ENCODE measurements at places on chromosomes 1 and 21.

GRCh38 chr1:56160773-56161315 is 418.5 kb downstream of the PLPP3 start:
- no peak for DNase-seq

- DNase-seq: peak; percentile 39
These were observed 158.2 kb downstream of the TGFBR3 start for GRCh38 chr1:91727763-91728162.

- no peak for DNase-seq
These were observed 21.9 kb downstream of the FMO2 start for GRCh38 chr1:171206978-171207355.

DNA sequence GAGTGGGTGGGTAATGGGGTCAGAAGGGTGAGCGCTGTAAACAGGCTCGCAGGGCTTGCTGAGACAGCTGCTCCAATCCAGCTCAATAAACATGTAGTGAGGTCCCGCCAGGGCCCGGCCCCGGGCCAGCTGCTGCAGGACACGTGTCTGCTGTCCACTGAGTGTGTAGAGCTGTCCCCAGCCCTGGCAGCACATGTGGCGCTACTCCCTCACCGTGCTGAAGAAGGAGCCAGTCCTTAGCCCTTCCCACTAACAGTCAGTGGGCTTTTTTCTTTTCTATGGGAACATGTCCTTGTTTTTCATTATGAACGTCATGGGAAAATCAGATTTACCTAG is 78.9 kb upstream of the C1orf174 start:
- DNase-seq: no peak

GRCh38 chr1:115457289-115457688 is 119.2 kb upstream of the NGF start:
- no peak for DNase-seq

- no peak for DNase-seq
These were observed 16.1 kb downstream of the NAV1 start for GRCh38 chr1:201554789-201555592.

DNA sequence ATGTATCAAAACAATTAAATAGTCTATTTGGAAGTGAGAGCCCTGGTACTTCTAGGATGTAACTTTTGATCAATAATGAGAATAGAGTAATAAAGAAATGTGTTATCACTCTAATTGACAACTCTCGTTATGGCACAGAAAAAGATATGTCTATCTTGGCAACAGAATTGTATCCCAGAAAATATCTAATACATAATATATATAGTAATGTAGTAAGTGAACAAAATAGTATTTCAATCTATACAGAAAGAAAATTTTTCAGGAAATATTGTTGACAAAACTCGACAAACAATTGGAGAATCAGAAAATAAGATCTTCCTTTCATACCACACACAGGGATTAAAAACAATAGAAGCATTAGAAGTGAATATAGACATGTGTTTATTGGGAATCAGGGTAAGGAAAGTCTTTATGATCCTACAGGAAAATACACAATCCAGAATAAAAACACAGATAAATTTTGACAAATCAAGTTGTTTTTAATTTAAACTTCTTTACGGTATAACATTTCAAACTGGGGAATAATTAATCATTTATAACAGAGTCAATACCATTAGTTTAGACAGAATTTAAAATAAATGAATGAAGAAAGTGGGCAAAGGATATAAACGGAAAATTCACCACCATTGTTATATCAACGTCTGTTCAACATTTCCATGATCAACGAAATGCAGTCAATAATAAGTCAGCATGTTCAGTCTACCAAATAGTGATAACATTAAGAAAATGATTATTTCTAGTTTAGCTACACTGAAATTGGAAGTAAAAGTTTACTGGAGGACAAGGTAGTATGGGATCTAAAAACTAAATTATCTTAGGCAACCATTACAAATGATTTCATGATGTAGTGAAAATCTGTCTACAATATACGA is 1526.5 kb upstream of the TPTE start:
- peak; percentile 37 for DNase-seq

DNA sequence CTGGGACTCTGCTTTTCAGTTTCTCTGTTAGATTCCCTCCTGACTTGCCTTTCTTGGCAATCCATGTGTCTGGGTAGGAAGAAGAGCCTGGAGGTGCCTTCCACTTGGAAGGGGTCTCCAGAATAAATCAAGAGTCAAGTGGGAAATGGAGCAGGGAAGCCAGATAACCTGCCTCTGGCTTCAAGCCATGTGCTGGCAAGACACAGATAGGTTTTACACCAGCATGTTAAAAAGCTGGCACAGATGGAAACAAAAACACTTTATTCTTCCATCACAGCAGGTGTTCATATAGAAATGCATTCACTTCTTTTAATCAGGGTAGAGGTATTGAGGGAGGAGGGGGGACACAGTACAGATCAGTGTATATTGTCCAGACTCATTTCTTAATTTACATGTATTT is 356.9 kb upstream of the RUNX1 start:
- no peak for DNase-seq

DNA sequence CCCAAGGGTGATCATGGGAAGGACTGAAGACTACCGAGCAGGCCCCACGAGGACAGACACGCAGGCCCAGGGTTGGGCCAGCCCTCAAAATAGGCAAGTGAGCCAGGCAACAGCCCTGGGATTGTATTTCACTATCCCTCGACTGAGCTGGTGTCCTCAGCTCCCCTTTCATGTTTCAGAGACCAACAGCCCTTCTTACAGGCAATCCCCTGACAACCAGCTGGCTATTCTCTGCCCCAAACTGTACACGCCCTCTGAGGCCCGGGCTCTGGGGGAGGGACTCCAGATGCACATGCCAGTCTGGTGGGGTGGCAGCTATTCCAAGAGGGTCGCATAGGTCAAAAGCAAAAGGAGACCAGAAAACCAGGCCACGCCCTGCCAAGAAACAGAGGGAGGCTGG is 243.0 kb downstream of the TOMM20 start:
- peak; percentile 53 for DNase-seq
